ENCODE measurements at places on chromosomes 12 and 14.

- no peak for DNase-seq
These were observed 142.8 kb downstream of the LRFN5 start for GRCh38 chr14:41749429-41749828.

- DNase-seq = no peak
These were observed 101.0 kb upstream of the PWP1 start for GRCh38 chr12:107584563-107584962.

GRCh38 chr12:12987421-12987820 lies 12.6 kb downstream of the HEBP1 start:
- no peak for DNase-seq

GRCh38 chr12:11725686-11726085 lies 76.2 kb downstream of the ETV6 start:
- no peak for DNase-seq

DNA sequence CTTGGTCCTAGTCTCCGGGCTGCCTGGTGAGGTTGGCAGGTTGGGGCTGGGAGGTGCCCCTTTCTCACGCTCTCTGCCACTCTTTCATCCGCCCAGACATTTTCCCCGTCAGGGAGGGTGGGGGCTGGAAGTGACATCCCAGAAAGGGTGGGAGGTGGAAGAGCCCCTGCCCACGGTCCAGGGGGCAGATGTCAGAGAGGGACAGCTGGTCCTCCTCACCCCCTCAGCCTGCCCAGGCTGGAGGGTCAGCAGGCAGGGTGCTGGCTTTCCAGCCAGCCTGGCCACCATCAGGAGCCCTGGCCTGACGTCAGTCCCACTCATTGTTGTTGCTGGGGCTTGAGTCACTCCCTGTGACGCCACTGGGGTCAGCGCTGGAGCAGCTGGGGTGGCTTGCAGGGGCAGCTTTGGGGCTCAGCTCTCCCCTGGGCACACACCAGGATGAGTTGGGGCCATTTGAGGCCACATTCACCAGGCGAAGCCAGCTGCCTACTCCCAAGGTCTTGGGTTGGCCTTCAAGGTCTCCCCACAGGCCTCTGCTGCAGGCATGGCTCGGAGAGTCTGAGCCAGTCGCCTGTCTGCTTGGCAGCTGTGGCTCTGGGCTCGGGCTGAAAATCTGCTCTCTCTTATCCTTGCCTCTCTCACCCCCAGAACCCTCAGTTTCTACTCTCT lies 5.7 kb upstream of the ATG101 start:
- DNase-seq = no peak

DNA sequence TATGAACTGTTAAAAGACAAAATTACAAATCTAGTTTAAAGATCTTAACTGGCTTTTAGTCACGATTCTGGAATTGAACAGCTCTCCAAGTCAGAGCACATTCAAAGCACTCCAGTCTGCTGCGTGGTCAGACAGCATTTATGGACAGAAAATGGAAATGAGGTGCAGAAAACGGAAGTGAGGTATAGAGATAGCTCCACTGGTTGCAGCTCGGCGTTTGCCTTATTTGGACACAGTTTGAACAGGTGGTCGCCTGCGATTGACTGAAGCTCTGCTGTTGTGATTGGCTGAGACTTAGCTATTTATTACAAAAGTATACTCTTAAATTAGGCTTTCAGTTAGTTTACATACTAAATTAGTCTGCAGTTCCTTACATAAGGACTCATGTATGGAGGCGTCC lies 28.3 kb downstream of the TRIM9 start:
- DNase-seq = no peak

DNA sequence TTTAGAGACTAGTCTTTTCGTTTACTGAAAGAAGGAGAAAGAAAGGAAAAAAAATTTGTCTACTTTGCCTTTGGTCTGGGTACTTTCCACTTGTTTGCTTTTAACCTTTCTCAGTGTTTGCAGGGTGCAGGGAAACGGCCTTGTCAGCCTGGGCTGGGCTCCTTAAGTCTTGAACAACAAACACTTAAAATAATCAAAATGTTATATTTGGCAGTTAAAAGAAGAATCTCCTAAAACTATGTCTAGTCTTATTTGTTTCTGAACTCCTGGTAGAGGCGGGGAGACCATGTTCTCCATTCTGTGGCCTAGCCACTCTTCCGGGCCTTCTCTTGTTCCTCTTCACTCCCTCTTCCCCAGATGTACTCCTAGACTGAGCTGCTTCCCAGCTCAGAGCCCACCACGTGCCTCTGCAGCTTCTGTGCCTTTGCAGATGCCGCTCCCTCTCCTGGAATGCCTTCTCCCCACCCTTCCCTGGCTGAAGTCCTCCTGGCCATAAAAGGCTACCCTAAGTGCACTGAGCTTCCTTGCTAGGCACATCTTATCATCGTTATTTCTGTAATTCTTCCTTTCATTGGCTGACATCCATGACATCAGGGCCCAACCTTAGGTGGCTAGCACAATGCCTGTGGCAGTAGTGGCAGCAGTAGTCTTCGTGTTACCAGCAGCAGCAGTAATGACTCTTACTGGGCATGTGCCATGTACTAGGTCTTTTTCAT lies 432.9 kb downstream of the ZFP36L1 start:
- no peak for DNase-seq

- DNase-seq = no peak
These were observed 201.0 kb downstream of the KTN1 start for GRCh38 chr14:55781046-55781445.

- no peak for DNase-seq
These were observed 4.0 kb upstream of the HOTAIR start for GRCh38 chr12:53978477-53979356.

GRCh38 chr14:23827100-23827892 lies 126.3 kb upstream of the DHRS4 start:
- DNase-seq = no peak

GRCh38 chr14:80653956-80654355 lies 287.6 kb downstream of the CEP128 start:
- DNase-seq = no peak

DNA sequence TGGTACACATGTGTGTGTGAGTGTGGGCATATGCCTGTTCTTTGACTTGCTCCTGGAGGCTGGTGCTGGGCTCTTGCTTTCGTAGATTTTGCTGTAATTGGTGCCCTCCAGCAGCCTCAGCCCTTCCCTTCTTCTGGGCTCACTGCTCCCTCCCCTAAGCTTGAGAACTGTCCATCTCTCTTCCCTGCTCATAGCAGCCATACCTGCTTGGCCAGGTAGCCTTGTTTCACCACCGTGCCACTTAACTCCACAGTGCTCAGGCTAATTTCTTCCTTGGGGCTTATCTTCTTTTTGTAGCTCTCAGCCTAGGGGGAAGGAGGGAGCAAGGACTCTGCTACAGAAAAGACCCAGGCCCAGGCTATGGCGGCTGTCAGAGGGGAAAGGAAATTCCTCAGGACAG lies 19.8 kb downstream of the PLEK2 start:
- no peak for DNase-seq

DNA sequence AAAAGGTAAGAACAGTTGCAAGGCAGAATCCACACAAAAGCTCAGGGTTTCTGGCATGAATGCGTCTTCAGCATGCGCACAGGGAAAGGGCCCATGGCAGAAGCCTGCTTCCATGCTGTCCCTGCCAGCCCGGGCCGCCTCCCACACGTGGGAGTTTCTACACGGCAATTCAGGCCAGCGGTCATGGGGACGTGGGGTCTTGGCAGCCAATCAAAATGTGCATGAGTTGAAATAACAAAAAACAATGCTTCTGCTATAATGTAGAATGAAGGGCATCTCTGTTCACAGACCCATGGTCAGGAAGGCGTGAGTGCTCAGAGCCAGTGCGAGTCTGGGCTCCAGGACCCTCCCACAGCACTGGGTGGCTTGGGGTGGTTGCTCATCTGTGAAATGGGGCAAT lies 28.6 kb downstream of the AMN start:
- no peak for DNase-seq

- DNase-seq = peak; percentile 97
These were observed at the start of gene GPR132 for GRCh38 chr14:105065280-105066228. GPR132 (minus strand) TSS chr14:105065430; CDS start chr14:105055420, 10,010 bp downstream.

DNA sequence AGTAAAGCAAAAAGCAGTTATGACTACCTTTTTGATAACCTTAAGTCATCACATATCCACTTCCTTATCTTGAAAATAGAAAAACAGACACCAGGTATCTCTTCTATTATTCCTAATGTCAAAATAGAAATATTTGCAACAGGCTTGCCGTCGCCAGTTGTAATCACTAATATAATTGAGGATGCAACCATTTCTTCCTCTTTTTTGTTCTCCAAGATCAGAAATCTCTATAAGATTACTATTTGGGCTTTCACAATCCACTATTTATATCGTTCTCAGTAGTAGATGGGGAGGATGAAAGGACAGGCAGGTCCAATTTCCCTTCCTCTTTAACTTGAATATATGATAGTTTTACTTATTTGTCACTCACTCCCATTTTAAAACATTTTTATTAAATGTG lies 130.2 kb upstream of the HMGA2 start:
- no peak for DNase-seq

GRCh38 chr12:96233939-96234461 lies 39.8 kb downstream of the ELK3 start:
- no peak for DNase-seq

DNA sequence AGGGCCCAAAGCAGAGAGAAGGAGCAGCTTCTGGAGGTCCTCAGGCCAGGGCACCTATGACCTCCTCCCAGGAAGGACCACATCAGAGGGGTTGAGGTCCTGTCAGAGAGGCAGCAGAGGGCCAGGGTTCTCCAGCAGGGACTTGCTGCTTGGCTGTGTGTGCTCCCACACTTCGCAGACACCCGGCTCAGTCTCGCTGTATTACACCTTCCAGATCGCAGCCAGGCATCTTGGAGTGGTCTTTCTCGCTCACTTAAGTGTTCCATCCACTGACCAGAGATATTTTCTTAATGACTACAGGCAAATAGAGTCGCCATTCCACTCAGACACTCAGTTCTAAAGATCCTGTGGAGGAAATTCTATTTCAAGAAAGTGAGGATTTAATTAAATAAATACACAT lies 84.3 kb downstream of the PRIMA1 start:
- no peak for DNase-seq

DNA sequence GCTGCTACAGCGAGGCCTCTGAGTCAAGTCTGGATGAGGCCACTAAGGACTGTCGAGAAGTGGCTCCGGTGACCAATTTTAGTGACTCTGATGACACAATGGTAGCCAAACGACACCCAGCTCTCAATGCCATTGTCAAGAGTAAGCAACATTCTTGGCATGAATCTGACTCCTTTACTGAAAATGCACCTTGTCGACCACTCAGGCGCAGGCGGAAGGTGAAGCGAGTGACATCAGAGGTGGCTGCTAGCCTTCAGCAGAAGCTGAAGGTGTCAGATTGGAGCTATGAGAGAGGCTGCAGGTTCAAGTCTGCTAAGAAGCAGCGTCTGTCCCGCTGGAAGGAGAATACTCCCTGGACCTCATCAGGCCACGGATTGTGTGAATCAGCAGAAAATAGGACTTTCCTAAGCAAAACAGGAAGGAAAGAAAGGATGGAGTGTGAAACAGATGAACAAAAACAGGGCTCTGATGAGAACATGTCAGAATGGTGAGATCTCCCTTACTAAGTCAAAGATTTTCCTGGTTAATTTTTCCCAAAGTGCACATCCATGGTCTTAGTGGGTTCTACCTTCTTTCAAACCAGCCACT lies 2.9 kb downstream of the GPATCH2L start:
- no peak for DNase-seq

DNA sequence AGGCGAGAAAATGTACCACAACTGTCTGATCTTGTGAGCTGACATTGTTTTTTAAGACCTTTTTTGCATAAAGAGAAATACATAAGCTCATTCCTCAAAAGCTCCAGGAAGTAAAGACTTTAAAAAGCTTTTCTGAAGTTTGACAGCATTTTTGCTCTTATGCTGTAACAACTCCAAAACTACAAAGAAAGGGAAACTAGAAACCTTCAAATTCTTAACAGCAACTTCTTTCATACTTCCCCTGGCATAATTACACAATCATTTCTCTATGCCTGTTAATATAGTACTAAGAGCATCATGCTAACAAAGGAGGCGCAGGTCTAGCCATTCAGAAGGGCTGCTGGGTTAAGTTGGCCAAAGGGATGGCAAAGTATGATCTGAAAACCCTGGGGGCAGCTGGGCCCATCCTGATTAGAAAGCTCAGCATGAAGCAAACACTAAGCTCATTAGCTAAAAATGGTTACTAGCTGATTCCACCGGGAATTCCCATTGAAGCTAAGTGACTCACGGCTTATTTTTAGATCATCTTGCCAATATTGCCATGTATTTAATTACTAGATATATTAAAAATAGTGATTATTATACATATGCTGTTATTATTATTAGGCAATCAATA lies 26.1 kb upstream of the ANP32D start:
- no peak for DNase-seq

GRCh38 chr12:6872073-6873048 lies 742 bp downstream of the SPSB2 start:
- DNase-seq = peak; percentile 84

DNA sequence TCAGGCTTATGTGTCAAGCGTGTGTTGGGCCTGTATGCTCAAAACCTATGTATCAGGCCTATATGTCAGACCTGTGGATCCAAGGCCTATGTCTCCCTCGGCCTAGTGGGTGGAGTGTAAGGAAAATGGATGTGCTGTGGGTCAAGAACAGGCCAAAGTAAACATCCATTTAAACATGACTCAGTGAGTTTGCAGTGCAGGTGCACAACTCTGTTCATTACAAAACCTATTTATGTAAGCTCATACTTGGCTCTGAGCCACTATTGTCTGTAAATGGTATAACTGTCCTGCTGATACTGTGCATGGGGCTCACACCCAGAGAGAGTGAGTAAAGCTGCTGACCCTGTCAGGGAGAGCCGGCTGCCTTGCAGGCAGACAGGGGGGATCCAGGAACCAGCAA lies 249.7 kb upstream of the AVPR1A start:
- DNase-seq = no peak

DNA sequence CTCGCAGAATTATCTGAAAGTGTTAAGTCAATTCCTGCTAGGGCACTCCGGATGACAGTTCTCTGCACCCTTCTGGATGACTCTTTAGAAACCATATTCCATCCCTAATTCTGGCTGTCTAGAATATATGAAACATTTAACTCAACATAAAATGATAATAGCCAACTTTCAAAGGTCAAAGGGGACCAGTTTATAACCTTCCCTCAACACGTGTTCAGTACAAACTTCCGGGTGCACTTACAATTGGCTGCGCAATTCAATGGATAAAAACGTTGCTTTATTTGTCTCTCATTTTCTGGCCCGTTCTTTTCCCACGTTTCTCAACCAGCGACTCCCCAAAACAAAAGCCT lies 1.3 kb downstream of the SBNO1 start:
- no peak for DNase-seq

DNA sequence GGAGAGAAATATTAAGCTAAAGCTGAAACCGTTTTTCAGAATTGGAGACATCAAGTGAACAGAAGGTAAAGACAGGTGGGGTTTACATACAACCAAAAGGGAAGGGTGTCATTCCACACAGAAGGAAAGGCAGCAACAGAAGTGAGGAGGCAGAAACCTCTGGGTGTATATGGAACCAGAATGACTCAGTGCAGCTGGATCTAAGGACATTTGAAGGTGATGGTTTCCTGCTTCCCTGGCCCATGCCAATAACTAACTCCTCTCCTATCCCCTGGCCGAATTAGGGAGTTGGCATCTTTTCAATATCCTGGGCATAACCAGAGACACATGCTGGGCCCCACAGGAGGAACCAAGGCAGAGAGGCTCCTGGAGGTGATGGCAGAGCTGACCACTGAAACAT lies 8.4 kb downstream of the NCKAP5L start:
- DNase-seq = no peak

GRCh38 chr14:21557084-21557901 lies 22.6 kb downstream of the OR10G3 start:
- DNase-seq = peak; percentile 87
